Coronary artery (tissue), 2 donors: ENCODE measurements at places on chromosomes 4 and X.

GRCh38 chrX:81586096-81586495 lies 384.2 kb downstream of the SH3BGRL start:
- no peak for DNase-seq

- DNase-seq: no peak
These were observed 812.9 kb downstream of the PDHA2 start for GRCh38 chr4:96652821-96653220.

- no peak for DNase-seq
These were observed 307.7 kb downstream of the GPM6A start for GRCh38 chr4:175504318-175504717.

DNA sequence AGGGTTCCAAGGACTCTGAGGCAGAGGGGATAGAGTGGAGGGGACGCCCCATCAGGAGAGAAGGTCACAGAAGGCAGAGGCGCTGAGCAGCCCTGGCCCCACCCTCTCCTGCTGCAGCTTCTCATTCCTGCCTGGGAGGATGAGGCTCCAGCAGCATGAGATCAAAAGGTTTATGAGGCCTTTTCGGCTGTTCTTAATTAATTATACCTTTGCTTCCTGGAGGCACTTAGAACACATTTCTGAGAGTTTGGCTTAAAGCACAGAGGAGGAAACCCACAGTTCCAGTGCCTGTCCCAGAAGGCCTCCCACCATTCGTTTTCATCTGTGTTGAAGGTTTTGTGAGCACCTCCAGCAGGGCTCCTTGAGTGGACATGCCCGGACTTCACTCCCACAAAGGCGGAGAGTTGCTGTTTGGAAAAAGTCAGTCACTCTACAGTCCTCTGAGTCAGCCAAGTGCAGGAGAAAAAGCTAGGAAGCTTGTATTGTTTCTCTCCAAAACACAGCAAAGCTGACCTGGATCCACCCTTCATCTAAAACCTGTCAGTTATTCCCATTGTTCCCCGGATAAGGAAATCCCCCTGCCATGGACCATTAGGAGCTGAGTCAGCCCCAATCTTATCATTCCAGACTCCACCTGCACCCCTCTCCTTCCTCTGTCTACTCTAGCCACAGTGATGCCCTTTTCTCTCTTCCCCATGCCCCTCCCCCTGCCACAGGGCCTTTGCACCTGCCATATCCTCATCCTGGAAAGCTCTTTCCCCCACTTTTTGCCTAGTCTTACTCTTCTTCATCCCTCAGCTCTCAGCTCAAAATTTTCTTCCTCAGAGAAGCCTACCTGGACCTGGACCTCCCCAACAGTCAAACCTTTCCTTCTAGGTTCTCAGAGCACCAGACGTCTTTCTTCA lies 276.8 kb downstream of the FBXW7 start:
- DNase-seq: no peak

DNA sequence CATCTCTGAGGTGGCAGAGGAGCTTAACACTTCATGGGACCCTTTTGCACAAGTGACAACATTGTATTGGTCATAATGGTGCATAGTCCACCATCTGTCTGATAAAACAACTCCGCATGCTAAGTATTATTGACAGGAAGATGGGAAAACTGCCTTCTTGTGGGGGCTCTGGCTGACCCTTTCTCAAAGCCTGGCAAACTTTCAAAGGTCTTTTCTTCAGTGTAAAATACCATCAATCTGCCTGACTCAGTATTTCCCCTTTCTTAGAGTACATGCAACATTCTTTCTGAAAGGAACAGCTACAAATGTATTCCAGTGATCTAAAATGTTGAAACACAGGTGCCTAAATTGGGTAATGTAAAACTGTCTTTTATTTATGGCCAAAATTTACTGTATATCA lies 89.1 kb downstream of the NAA11 start:
- no peak for DNase-seq

- no peak for DNase-seq
These were observed 85.0 kb upstream of the WDR1 start for GRCh38 chr4:10201381-10202223.
